ENCODE measurements at places on chromosomes 12 and 14.

DNA sequence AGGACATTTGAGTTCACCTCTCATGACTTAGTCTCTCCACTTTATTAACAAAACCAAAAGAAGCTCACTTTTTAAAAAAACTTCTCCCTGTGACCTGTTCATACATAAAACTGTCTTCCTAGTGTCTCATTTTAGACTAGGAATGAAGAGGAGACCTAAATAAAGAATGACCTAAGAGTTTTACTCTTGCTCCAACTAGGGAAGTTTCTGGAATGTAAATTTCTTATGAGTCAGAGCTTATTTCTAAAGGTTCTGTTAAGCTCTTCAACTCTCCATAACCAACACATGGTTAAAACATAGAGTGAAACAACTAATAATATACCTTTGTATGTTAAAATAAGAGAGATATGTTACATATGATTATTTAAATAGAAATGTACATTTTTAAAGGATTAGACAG lies 369.8 kb downstream of the EMP1 start:
- DNase-seq: no peak

GRCh38 chr12:11075642-11076041 lies 13.5 kb upstream of the TAS2R46 start:
- DNase-seq: no peak

DNA sequence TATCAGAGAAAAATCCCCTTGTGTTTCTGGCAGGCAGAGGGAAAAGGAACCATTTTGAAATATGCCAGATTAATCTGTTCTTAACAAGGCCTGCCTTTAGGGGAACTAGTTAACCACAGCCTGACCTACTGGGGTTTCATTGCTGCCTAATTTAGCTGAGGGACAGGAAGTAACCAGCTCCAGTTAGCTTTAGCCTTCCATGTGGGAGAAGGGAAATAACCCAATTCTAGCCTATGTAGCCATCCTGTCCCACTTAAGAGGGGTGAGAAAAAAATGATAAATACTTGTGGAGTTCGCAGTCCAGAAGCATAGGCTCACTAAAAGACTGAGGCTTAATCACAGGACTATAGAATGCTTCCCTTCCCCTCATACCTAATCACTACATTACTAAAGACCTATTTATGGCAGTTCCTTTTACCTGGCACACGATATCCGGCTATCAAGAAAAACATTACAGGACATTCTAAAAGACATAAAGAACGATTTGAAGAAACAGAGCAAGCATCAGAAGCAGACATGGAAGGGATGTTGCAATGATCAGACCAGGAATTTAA lies 22.8 kb downstream of the COX8C start:
- DNase-seq: no peak

DNA sequence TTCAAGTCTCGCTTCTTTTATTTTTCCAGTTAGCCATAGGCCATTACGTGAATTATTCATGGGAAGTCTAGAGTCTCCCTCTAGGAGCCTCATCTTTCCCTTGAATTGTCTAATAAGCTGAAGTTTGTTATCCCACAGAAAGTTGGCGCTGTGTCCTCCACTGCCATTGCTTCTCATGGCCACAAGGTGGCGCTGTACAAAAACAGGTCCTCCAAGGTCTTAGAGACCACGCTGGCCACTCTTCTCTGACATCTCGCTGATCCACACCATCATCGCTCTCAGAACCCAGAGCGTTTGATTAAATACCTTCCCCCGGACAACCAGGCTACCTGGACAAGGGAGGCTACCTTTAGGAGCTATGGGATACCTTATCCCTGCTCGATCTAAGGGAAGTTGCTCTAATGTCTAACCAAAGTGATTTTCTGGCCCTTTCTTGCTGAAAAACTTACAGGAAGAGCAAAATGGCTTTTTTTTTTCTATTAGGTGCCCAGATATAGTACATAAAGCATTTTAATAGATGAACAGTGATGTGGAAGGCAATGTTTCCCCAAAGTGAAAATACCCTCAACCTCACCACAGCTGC lies 110.0 kb downstream of the CCDC60 start:
- no peak for DNase-seq

DNA sequence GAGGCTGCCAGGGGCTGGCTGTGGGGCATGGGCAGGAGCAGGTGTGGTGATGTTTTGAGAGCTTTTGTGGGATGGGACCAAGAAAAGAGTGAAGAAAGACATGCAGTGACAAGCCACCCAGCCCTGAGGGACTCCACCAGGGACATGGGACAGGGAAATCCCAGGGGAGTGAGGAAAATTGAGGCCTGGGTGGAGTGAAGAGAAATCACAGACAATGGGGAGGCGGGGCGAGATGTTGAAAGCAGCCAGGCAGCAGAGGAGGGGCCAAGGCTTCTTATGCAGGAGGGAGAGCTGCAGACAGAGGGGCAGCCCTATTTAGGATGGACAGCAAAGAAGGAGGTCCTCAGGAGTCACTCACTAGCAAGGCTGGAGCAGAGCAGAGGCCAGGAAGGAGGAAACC lies 4.2 kb upstream of the KRT1 start:
- no peak for DNase-seq

DNA sequence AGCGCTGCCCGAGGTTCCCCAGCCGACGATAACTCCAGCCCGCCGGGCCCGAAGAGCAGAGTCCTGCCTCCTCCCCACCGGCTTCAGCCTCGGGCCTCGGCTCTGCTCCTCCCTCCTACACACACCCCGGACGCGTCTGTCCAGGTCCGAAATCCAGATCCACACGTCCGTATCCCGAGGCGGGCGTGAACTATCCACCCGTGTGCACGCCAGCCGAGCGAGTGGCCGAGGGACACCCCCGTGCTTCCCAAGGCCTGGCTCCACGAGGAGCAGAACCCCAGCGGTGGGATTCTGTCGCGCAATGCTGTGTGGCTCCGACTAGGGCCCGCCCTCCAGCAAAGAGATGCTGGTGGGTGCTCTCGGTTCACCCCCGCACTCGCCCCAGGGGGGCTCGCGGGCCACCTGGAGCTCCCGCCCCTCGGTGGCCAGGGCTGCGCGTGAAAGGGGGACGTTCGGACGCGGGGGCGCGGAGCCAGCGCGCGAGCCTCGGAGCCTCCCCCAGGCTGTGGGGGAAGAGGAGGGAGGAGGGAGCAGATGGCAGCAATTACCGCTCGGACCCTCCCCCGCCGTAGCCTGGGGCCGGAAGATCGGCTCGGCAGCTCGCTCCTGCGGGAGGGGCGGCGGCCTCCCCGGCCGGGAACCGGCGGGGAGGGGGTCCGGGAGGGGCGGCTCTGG lies 18.9 kb upstream of the ANKRD33 start:
- DNase-seq: no peak

GRCh38 chr14:75709207-75709812 lies 48.3 kb downstream of the TTLL5 start:
- peak; percentile 6 for DNase-seq

DNA sequence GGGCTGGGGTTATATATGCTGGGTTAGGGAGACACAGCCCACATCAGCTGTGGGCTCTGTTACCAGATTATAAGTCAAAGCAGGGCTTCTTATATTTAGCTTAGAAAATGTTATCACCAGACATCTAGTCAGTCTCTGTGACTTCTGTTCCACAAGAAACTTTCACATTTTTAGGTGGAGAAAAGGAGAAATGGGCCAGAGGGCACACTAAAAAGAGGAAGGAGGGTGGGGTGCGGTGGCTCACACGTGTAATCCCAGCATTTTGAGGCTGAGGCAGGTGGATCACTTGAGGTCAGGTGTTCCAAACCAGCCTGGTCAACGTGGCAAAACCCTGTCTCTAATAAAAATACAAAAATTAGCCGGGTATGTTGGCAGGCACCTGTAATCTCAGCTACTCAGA lies 28.0 kb upstream of the SLC38A1 start:
- no peak for DNase-seq

DNA sequence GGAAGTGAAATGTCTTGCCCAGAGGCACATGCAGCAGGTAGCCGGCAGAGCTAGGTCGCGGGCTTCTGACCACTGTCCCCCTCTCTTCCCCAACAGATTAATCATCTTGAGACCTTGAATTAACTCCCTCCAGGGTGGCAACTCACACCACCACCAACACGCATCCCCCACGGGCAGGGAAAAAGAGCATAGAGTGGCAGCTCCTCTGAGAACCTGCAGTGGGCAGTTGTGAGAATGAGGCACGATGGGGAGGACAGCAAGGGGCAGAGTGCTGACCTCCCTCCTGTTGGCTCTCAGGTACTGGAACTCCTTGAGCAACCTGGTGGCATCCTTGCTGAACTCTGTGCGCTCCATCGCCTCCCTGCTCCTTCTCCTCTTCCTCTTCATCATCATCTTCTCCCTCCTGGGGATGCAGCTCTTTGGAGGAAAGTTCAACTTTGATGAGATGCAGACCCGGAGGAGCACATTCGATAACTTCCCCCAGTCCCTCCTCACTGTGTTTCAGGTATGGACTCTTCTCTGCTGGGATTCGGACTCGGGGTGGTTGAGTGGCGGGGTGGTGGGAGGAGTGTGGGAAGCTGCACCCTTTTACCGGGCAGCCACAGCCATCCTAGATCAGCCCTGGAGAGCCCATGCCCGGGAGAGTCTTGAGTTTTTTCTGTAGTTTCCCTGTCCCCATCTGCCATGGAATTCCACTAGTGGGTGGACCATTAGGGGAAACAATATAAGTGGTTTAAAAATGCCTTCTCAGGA lies 213.3 kb upstream of the FKBP4 start:
- DNase-seq: no peak

DNA sequence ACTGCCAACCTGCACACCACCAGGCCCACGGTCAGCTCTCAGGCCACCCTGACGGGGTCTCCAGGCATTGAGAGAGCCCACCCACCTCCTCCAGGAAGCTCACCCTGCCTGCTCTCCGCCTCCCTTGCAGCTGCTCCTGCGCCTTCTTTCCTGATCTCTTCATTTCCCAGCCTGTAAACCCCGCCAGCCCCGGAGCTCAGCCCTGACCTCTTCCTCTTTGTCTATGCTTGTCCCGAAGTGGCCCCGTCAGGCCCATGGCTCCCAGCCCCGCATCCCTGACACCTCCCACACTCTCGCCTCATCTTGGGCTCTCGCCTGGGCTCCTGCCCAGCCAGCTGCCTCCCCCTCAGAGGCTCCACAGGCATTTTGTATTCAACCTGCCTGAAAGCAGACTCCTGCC lies 139.3 kb downstream of the CALM1 start:
- no peak for DNase-seq

DNA sequence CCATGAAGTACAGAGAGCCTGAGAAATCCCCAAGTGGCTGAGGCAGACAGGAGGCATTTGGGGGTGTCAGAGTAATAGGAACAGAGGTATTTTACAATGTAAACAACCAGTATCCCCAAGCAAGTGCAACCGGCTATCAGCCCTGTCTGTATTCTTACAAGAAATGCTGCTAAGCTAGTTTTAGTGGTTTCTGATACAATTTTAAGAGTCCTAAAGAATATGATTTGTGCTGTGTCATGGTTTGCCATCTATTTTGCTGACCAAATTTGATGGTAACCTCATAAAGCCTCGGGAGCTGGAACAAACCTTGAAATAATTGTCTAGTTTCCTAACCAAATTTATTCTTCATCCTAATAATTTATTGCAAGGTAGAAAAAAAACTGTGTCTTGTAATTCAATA lies 46.7 kb upstream of the EGLN3 start:
- no peak for DNase-seq

DNA sequence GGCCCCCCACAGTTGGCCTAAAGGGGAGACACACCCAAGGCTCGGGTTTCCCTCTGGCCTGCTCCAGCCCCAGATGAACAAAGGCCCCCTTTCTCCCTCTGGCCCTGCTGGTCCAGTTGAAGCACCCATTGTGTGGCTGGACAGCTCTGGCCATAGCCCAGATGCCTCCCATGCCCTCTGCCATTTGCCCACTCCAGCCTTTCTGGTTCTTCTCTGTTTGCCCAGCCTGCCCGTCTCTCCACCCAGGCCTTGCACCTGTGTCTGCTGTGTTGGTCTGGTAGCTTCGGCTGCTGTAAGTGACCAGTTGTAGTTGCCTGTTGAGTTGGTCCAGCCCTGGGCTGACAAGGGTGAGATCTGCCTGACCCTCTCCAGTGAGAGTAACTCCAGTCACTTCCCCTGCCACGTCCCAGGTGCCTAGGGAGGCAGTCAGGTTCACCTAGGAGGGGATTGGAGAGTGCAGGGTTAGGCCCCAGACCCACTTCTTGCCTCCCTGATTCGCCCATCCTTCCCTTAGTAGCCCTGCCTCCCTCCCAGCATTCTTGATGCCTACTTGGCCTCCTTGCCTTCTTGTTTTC lies 3.0 kb downstream of the B4GALNT1 start:
- no peak for DNase-seq

DNA sequence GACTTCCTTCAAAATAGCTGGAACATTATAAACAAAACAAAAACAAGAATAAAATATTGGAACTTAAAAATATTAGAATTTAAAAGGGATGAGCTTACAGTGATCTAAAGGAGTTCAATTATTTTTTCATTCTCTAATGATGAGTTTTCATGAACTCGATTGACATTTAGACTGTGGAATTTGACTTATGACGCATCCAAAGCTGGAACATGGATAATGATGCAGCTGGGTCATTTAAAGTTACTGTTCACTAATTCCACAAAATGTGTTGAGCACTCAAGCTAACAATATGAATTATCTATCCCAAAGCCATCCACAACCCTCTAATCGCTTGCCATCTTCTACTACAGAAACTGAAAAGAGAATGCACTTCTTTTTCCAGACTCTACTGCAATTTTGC lies 42.5 kb downstream of the LIN7A start:
- no peak for DNase-seq

DNA sequence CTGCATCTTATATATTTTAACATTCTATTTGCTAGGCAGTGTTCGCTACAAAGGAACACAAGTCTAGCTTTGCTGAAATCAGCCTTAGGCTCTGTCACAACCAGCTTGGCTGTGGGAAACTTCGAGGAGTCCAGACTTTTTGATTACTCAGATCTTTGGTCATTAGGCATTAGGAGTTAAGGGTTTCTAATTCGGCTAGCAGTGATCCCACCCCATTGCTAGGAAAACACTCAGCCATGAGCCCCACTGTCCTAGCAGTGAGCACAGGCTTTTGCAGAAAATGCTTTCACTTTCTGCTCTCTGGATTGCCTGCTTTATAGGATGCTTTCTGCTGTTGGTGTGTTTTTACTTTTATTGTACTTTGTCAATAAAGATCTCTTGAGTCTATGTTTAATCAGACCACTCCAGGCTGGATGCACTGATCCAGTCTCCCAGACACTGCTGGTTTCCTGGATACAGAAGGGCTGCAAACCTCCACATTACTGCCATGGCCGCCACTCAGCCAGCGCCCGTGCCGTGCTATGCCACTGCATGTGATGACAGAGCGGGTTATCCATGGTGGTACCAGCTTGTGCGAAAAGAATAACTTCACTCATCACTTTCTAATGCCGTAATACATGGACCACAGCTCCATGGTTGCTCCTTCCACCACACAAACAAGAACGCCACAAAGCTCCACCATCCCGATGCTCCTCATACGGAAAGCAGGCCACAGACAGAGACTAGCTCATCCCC lies 41.0 kb upstream of the PYGL start:
- DNase-seq: no peak

GRCh38 chr14:74425525-74426201 lies 347 bp downstream of the SYNDIG1L start:
- no peak for DNase-seq

- DNase-seq: no peak
Measured at GRCh38 chr12:103817791-103818190, 23.2 kb downstream of the NT5DC3 start.

GRCh38 chr12:80040075-80040738 lies 59.1 kb upstream of the OTOGL start:
- no peak for DNase-seq

Measured in stimulated activated CD8-positive, alpha-beta memory T cell treated with anti-CD3 and anti-CD28 coated beads, Interleukin-4, amount 100 ng/mL, for 4 hours (primary cell).